Activated T-cell treated with anti-CD3 and anti-CD28 coated beads for 48 hours (primary cell): ENCODE measurements at places on chromosomes 3 and 15.

- no peak for DNase-seq
Measured at GRCh38 chr3:130950641-130951040, 56.8 kb downstream of the ATP2C1 start.

GRCh38 chr3:172701751-172702150, 9.1 kb downstream of the NCEH1 start:
- DNase-seq = no peak

GRCh38 chr15:99452728-99453636, 112.8 kb upstream of the MEF2A start:
- no peak for DNase-seq

DNA sequence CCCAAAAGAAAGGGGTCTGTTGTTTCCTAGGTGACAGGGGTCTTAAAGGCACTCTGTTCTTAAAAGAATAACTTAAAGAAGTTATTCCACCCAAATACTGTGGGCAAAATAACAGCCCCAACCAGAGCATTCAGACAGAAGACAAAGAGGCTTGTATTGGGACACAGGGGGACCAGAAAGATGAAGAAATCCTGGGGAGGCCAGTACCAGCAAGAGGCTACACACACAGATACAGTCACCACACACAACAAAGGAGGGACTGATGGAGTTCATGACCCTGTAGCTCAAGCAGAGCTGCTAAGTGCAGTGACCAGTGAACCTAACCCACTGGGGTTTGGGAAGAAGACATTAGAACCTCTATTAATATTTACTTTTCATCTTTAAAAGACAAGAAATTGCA, 59.0 kb downstream of the MTHFS start:
- DNase-seq = no peak

DNA sequence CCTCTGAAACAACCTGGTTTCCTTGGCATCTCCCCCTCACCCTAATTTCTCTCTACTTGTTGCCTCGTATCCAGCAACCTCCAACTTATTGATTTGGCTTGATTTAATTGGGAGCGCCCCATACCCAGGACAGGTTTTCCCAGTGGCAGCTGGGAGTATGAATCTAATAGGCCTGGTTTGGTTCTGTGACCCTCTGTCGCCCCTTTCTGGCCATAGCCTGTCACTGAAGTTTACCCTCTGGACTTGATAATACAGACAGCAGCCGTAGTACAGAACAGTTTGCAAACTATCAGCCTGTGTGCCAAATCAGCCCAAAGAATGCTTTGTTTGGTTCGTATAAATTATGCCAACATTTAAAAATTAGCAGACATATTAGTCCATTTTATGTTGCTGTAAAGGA, 525.1 kb upstream of the GOLIM4 start:
- no peak for DNase-seq

DNA sequence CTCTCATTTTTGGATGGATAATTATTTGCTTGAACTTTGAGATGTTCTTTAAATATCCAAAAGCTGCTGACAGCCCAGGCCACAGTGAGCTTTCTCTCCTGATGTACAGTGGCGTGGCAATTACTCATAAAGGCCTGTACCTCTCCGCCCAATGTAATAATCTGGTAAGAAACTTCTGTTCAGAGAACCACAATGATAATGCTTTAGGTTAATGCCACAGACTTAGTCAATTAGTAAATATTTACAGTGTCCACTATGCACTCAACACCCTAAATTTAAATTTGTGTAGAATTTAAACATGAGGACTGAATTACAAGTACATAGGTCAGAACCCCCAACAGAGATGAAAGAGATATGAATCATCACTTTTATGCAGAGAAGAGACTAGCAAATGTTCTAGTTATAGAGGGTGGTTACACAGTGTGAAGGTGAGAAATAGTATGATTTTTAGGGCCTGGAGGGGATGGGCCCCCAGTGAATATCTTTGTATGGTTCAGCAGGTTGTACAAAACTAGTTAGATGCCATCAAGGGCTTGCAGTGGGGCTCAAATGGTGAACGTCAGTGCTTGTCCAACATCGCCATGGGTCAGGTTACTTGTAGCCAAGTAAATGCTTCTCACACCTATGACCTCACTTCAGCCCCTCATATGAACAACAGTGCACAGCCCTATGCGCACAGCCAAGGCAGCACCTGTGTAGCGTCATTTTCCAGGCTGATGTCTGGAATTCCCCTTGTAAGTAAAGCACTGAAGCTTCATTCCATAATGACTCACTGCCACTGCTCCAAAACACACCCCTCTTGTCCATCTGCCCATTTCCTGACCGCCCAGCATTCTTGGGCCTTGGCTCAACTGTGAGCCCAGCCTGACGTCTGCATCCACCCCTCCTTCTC, 13.3 kb downstream of the ABHD2 start:
- no peak for DNase-seq

- no peak for DNase-seq
Measured at GRCh38 chr3:107738486-107739183, 215.9 kb downstream of the BBX start.

DNA sequence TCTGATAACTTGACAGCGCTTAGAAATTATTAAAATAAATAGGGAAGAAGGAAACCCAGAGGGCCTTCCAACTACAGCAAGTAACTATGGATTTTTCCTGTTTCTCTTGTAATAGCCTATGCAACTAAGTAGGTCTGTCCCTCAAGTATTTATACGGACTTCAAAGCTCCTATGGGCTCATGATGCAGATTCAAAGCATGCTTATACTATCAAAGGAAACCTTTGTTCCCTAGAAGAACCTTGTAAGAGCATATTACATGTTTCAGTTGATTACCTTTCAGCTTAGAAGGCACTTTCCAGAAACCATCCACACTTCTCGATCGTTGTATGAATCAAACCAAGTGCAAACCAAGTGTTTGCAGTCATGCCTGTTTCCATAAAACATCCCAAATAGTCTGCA, 158.8 kb downstream of the ALCAM start:
- DNase-seq = no peak

DNA sequence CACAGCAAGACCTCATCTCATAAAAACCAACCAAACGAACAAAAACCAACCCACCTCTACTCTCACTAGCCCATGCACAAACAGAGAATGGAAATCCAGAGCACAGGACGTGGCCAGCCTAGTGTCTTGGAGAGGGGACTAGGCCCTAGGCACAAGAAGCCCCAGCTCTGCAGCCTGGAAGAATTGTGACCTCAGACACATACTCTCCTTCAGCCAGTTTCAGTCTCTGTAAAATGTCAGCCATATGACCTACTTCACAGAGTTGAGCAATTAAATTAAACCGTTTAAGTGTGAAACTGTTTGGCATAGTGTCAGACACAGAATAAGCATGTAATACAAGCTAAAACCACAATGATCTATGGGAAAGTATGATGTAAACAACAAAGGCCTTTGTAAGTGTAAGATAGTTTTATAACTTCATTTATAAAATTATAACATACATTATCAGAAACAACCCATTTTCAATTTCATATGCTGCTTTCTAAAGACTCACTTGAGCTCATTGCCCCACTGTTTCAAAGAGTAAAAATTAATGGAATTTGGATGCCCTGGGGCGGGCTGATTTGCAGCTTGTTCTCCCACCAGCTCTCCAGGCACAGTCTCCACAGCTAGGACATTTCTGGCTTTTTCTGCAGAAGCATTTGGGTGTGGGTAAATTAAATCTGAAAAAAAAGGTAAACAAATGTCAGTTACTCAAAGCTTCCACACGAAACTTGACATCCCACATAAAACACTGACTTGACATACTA, 32.9 kb downstream of the TBC1D2B start:
- no peak for DNase-seq

GRCh38 chr15:35717721-35718120, 171.8 kb upstream of the DPH6 start:
- no peak for DNase-seq

GRCh38 chr15:27949089-27949488, 150.0 kb downstream of the OCA2 start:
- no peak for DNase-seq

DNA sequence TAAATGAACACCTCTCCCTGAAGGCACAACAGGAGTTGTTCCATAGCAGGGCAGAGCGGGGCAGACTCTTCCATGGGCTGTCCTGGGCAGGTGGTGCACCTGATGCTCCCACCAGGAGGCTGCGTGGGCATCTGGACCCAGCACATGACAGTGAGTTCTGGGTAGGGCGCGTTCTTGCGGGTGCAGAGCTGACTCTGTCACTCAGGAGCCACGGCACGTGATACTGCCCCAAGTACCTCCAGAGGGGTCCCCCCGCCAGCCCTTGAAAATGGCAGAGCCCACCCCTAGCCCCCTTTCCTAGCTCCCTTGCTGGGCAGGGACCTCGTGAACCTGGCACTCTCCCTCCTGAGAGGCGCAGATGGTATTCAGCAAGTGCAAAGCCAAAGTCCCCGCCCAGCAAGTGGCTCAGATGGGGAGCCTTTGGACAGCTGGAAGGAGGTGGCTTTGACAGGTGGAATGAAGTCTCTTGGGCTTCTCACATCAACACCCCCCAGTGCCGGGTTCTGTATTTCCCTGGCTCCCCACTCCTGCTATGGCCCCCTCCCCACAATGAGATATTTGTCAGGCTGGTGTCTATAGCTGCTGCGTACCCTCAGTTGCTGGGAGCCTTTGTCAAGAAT, 172.1 kb downstream of the TBC1D2B start:
- DNase-seq = no peak

GRCh38 chr3:169171739-169172138, 491.8 kb downstream of the MECOM start:
- DNase-seq = no peak

GRCh38 chr3:73520931-73521461, 103.7 kb downstream of the PDZRN3 start:
- DNase-seq = no peak

- no peak for DNase-seq
Measured at GRCh38 chr15:67531379-67531914, 10.5 kb downstream of the C15orf61 start.

- no peak for DNase-seq
Measured at GRCh38 chr3:176376531-176376930, 820.8 kb downstream of the TBL1XR1 start.

- no peak for DNase-seq
Measured at GRCh38 chr3:106491796-106492195, 623.0 kb upstream of the CBLB start.

DNA sequence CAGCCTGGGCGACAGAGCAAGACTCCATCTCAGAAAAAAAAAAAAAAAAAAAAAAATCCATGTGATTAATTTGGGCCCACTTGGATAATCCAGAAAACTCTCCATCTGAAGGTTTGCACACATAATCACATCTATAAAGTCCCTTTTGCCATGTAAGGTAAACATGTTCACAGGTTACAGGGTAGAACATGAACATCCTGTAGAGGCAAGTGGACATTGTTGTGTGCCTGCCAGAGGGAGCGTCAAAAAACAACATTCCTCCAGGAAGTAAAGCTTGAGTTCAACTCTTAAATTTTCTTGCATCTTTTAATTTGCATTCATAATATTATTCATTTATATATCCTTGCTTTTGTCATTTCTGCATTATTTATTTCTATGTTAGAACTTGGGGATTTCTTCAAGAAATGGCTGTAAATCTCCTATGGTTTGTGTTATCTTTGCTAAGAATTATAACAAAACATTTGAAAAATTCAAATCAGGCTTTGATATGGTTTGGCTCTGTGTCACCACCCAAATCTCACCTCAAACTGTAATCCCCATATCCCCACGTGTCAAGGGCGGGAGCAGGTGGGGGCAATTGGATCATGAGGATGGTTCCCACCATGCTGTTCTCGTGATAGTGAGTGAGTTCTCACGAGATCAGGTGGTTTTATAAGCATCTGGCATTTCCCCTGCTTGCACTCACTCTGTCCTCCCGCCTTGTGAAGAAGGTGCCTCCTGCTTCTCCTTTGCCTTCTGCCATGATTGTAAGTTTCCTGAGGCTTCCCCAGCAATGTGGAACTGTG, 11.3 kb upstream of the TTBK2 start:
- no peak for DNase-seq

DNA sequence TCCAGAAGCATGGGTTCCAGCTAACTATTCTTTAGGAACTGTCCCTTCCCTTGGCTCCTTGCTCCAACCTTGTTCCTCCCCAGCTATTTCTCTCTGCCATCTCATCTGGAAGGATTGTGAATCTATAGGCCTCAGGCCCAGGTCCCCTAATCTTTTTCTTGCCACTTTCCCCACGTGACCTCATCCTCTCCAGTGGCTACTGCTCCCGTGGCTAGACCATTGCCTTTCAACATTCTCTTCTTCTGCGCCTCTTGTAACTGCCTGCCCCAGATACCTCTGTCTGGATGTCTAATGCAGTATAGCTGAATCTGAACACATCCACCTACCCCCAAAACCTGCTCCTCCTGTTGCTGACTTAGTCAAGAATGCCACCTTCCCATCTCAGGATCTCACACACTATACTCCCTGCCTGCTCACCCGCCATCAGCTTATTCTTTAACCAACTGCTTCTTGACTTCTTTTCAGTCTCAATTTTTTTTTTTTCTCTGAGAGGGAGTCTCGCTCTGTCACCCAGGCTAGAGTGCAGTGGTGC, 5.2 kb downstream of the GPX1 start:
- DNase-seq = no peak

DNA sequence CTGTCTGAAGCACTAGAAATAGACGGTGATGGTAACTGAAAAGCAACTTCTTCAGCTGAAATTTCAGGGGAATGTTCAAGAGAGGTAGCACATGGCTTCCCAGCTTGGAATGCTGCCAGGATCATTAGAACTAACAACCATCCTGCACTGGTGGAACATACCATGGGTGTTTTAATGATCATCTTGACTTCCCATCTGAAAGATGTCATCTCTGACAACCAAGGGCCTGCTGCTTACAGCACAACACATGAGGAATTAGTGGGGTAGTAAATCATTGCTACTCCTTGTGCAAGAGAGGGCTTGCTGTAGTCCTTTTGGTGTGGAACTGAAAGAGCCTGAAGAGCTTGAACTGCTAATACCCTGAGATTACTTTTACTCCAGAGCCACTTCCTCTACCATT, 853.7 kb downstream of the MCTP2 start:
- DNase-seq = no peak

DNA sequence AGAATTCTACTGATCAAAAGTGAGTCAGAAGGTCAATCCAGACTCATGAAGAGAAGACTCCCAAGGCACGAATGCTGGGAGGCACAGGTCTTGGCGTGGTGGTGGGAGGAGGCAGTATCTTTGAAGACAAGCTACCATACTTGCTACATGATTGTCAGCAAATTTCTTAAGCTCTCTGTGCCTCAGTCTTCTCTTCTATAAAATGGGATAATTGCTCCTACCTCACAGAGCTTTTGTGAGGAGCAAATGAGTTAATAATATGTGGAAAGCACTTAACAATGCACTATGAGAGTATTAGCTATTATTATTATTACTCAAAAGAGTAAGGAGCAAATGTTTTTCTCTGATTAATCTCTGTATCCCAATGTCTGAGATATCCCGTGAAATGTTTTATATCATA, 36.2 kb downstream of the EHD4 start:
- peak; percentile 16 for DNase-seq

GRCh38 chr3:33173103-33173502, 45.5 kb downstream of the SUSD5 start:
- DNase-seq = no peak

DNA sequence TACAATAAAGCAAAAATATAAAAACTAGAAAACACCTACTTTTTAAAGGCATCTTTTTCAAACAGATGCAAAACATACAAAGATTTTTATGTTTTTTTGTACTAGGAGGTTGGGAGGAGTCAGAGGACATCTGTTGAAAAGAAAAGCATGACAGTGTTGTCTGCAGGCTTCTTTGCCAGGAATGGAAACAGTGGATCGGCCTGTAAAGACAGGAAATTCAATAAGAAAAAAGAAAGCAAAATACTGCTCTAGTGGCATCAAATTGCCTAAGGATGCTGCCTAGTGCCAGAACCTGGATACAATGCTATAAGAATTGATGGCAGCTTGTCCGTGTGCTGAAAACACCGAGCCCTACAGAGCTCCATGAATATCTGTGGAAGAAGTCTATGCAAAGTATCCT, 69.9 kb downstream of the TBC1D5 start:
- DNase-seq = no peak
